ENCODE measurements at places on chromosomes 1 and 21. TPM values are rescaled to one million over a fixed set of nuclear protein-coding genes. Genes with fewer than 3 reads are reported as not detected.

The FCGR1A gene
- total RNA-seq = not detected

The F5 gene
- total RNA-seq = not detected

The TMEM51 gene
- total RNA-seq = 2.8 TPM

The CFAP107 gene
- total RNA-seq = not detected

The SPRR5 gene
- not detected for total RNA-seq

The KRTAP21-2 gene
- total RNA-seq = not detected

The HMCN1 gene
- 52.2 TPM for total RNA-seq

The TRNP1 gene
- 38.0 TPM for total RNA-seq

The CR1L gene
- total RNA-seq = not detected

Data from bronchial smooth muscle cell (primary cell).